CD8-positive, alpha-beta T cell (primary cell): ENCODE measurements at places on chromosomes 6 and 20.

DNA sequence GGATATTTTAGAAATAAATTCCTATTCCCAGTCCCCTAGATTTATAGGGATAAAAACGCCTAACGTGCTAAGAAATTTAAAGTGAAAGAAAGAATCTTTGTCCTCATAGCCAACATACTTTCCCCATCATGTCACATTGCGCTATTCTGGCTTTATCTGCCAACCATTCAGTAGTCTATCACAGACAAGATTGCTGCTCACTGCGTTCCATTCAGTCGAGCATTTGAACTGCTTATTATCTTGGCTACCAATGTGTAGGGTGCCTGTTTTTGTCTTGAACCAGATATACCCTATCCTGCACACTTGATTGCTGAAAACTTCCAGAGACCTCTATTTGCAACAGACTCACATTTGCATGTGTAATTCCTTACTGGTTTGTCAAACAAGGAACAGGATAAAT lies 751.5 kb downstream of the EPHA7 start:
- no peak for DNase-seq

- DNase-seq: no peak
Observed at GRCh38 chr6:104473021-104473429, 386.7 kb downstream of the HACE1 start.

GRCh38 chr6:165910184-165910966 lies 247.3 kb upstream of the PDE10A start:
- DNase-seq: no peak

GRCh38 chr6:138970159-138970558 lies 17.9 kb downstream of the REPS1 start:
- DNase-seq: no peak

DNA sequence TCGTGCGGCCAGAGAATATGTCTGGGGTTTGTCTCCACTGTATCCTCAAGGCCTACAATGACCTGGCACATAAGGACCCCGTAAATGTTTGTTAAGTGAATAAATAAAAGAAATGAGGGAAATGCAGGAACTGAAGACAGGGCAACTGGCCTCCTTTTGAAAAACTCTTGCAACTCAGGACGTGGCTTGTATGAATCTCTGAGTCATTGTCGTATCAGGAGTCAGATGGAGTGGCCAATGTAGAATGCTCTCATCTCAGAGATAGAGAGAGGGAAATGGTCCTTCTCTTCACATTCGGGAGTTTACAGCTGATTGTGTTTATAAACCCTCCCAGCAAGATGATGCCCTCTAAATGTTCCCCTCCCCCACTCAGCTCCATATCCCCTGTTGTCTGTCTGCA lies 57.1 kb downstream of the UST start:
- no peak for DNase-seq

GRCh38 chr6:39035681-39036080 lies 12.9 kb upstream of the GLP1R start:
- no peak for DNase-seq

DNA sequence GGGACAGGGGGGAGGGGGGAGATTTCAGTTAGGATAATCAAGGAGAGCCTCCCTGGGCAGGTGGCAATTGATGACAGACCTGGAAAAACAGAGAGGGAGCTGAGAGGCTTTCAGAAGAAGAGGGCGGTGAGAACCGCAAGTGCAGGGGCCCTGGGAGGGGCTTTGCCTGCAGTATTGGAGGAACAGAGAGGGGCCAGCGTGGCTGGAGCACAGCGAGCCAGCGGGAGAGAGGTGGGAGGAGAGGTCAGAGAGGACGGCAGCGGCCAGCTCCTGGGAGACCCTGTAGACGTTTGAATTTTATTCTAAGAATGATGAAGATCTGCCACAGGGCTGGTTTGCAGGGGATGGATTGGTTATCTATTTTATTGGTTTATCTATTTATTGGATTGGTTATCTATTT lies 34.5 kb upstream of the NOL4L start:
- DNase-seq: no peak

GRCh38 chr6:24183584-24183983 lies 57.6 kb downstream of the NRSN1 start:
- no peak for DNase-seq

DNA sequence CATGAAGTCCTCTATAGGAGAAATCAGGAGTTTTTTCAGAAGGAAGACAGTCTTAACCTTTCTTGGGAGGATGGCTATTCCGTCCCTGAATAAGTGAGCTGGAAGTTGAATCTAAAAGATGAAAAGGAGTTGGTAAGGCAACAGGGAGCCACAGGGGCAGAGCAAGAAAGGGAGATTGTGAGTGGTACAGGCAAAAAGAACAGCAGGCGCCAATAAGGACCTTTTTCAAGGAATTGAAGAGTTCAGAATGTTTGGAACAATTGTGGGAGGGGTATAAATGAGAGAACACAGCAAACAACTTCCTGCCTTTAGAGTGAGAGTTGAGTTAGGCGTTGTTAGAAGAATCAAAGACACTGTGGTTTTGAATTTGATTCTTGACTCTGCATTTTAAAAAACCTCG lies 1003.7 kb downstream of the EPHA7 start:
- no peak for DNase-seq

GRCh38 chr6:4804095-4804494 lies 27.9 kb downstream of the CDYL start:
- DNase-seq: no peak

DNA sequence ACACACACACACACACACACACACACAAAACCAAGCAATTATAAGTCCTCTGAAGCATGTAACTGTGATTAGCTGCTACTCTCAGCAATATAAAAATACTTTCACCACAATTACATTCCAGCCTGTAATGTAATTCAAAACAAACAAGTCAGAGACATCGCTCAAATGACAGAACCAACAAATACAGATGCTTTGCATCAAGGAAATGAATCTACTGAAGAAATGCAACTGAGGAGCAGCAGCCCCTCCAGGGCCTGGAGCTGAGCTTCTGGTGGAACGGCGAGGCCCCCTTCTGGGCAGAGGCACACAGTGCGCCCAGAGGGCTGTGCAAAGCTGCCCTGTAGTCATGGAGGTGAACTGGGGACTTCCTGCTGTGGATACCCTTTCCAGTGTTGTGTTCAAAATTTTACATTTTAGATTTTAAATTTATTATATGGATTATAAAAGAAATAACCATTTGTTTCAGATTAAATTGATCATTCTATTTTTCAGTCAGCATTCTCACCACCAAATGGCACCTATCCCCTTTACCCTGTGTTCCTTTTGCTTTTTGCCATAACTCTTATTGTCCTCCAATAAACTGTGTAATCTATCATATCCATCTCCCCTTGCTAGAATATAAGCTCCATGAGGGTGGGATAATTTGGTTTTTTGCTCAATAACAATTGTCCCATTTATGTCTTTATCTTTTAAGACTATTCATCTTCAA lies 23.2 kb downstream of the ADAT2 start:
- peak; percentile 75 for DNase-seq

DNA sequence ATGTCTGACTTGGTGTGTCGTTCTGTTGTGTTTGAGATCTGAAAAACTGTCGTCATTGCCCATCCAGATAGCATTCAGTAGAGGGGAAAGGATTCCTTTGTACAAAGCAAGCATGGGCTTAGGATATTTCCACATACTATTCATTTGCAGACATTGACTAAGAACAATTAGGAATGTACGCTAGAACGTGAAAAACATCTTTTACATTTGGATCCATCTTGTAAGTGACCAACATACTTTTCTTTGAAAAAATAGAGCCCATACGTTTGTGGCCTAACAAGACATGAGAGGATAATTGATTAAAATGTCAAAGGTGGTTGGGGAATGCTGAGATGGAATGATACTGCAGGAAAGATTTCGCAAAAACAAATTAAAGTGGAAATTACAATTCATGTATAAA lies 225.8 kb upstream of the QKI start:
- DNase-seq: no peak

- DNase-seq: no peak
Observed at GRCh38 chr6:168124158-168124557, 45.1 kb upstream of the FRMD1 start.

- DNase-seq: no peak
Observed at GRCh38 chr6:163459007-163459406, 44.5 kb downstream of the QKI start.

GRCh38 chr20:36018208-36018988 lies 50.0 kb downstream of the CNBD2 start:
- DNase-seq: no peak

DNA sequence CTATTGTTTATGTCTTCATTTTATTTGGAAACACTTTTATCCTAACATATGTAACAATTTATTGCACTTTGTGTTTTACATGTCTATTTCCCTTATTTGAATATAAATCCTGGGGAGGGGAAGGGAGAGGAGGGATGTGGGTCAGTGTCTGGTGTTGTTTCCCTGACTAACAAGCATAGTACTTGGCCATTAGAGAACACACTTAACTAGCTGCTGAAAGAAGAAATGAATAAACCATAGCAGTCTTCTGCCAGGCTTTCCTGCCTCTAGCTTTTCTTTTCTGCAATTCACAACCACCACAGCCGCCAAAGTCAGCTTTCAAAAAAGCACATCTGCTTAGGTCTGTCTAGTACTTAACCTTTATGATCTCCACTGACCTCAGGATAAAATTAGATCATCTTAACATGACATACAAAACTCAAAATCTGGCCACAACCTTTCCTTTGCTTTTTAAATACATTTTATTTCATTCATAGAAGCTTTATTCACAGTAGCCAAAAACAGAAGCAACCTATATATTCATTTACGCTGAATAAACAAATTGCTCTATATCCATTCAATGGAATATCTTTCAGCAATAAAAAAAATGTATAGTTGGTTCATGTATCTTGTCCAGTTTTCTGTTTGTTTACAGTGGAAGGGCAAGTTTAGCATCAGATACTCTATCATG lies 16.3 kb downstream of the PDSS2 start:
- DNase-seq: no peak

GRCh38 chr6:125987026-125987617 lies 782 bp downstream of the TRMT11 start:
- DNase-seq: no peak

- no peak for DNase-seq
Observed at GRCh38 chr6:116572162-116572561, 858 bp downstream of the RWDD1 start.

- DNase-seq: no peak
Observed at GRCh38 chr20:3971145-3971544, 44.2 kb downstream of the RNF24 start.

- DNase-seq: no peak
Observed at GRCh38 chr6:158672726-158673125, 22.9 kb downstream of the SYTL3 start.

DNA sequence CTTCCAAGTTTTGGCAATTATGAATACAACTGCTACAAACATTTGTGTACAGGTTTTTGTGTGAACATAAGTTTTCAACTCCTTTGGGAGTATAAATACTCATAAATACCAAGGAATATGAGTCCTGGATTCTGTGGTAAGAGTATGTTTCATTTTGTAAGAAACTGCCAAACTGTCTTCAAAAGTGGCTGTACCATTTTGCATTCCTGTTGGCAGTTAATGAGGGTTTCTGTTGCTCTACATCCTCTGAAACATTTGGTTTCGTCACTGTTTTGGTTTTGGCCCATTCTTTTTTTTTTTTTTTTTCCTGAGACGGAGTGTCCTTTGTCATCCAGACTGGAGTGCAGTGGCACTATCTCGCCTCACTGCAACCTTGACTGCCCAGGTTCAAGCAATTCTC lies 8.5 kb downstream of the AP5S1 start:
- no peak for DNase-seq

- DNase-seq: no peak
Observed at GRCh38 chr6:85942844-85943243, 300.2 kb upstream of the SYNCRIP start.

GRCh38 chr20:11377761-11378160 lies 539.9 kb upstream of the BTBD3 start:
- DNase-seq: no peak

GRCh38 chr20:60152792-60153191 lies 194.6 kb downstream of the CDH26 start:
- no peak for DNase-seq

GRCh38 chr6:97726378-97726777 lies 443.4 kb upstream of the MMS22L start:
- DNase-seq: no peak

DNA sequence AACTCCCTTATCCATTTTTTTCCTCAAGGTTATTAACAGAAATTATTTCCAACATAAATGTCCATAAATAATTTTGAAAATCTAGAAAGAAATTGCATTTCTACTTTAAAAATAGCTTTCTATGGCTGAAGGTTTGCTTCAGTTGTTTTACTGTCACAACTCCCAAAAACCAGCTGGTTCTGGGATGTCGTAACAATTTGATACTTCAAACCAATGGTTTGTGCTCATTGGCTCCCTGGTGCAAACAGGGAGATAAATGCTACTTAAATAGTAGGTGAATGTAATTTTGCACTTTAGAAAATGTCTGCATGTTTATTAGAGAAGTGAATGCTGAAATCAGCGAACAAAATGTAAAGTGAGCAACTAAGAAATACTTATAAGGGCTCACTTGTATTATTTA lies 31.1 kb downstream of the LAMA2 start:
- no peak for DNase-seq

GRCh38 chr20:23606652-23607049 lies 934 bp upstream of the CST9 start:
- peak; percentile 77 for DNase-seq

DNA sequence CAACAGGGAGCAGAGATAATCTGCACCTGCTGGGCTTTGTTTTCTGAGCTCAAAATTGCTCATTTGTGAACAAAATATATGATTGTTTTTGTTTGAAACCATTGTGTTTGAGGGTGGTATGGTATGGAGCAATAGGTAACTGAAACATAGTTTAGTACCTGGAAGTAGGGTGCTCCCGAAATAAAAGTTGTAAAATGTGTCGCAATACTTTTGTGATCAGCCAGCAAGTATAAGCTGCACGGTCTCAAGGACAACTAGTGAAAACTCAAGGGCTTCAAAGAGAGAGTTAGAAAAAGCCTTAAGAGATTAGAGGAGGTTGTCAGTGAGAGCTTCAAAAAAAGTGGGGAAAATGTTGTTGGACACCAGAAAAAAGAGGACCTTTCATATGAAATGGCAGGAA lies 579.8 kb upstream of the POU3F2 start:
- DNase-seq: no peak

DNA sequence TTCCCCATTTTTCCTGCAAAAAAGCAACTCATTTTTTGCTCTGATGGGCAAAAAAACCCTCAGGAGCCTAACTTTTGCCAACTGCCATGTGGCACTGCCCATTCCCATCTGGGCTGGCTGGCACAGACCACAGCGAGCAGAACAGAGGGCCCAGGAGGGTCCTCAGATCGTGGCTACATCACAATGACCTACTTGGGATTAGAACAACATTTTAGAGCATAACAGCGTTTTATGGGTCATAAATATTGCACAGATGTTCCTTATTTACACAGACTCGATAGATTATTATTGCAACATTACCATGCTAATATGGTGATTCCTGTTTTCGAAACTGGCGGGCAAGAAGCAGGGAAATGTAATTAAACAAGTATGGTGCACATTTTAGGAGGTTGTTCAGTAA lies 28.0 kb downstream of the PTPRT start:
- DNase-seq: no peak
